ENCODE measurements at places on chromosomes 5 and 9.

DNA sequence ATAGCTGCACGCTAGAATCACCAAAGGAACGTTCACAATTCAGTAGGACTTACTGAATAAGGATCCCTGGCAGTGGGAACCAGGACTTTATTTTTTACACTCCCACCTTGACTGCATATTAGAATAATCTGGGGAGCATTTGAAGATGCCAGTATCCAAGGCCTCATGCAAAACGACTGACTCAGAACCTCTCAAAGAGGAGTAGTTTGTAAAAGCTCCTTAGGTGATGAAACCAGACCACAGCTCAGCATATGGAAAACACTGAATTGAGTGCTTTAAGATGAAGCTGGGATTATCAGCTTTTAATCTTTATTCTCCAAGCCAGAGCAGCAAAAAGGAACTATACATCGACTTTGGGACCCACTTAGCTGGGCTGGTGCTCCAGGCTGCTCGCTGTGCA is 288.3 kb downstream of the MLLT3 start:
- H3K27me3 ChIP-seq = no peaks in the 10 kb centered on the region
- no peak overlapping the region for H3K4me3 ChIP-seq
- no peaks in the 10 kb centered on the region for H3K4me1 ChIP-seq
- no peaks in the 10 kb centered on the region for H3K36me3 ChIP-seq
- DNase-seq = no peak
- H3K27ac ChIP-seq = no peak overlapping the region

- no peaks in the 10 kb centered on the region for H3K4me1 ChIP-seq
- no peaks in the 10 kb centered on the region for H3K27me3 ChIP-seq
- no peak overlapping the region for H3K4me3 ChIP-seq
- no peak for DNase-seq
- H3K27ac ChIP-seq = peak overlapping the region; percentile 43
These were observed 479.7 kb downstream of the CETN3 start for GRCh38 chr5:89929834-89930233.

DNA sequence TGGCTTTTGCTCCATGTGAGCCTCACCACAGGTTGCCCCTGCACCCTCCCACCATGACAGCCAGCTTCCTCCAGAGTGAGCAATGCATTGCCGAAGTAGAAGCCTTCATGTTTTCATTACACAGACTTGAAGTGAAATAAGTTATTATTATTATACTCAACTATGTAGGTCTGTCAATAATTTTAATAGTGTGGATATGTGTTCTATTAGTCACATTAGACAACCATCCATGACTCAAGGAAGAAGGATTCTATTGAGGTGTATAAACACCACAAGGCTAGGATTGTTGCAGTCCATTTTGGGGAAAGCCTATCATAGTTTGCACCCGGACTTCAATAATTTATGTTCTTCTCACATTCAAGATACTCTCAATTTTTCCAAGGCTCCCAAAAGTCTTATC is 369.5 kb downstream of the TAF11L14 start:
- no peak for DNase-seq
- no peak overlapping the region for H3K27ac ChIP-seq
- H3K4me3 ChIP-seq = no peak overlapping the region
- no peaks in the 10 kb centered on the region for H3K36me3 ChIP-seq
- H3K4me1 ChIP-seq = no peaks in the 10 kb centered on the region

DNA sequence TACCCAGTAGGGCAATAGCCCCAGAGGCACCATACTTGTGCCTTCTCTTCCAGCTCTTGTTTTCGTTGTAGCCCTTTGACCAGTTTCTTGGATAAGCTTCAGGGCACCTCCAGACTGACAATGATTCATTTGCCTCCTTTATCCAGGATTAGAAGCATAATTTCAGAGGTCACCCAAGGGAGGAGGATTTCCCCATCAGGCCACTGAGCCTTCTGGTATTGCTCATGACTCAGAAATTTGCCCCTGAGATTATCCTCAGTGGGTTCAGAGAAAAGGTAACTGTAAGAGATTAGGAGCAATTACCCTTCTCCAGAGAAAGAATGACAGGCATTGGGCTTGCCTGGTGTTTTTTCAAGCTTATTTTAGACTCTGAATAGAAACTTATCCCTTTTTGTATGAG is 147.9 kb downstream of the MSX2 start:
- no peaks in the 10 kb centered on the region for H3K36me3 ChIP-seq
- H3K27ac ChIP-seq = no peak overlapping the region
- H3K4me1 ChIP-seq = no peaks in the 10 kb centered on the region
- no peak overlapping the region for H3K4me3 ChIP-seq
- no peaks in the 10 kb centered on the region for H3K27me3 ChIP-seq

GRCh38 chr9:113648586-113648985 is 185.1 kb downstream of the RGS3 start:
- no peak overlapping the region for H3K27ac ChIP-seq
- DNase-seq = no peak
- H3K27me3 ChIP-seq = no peaks in the 10 kb centered on the region
- H3K36me3 ChIP-seq = no peaks in the 10 kb centered on the region

DNA sequence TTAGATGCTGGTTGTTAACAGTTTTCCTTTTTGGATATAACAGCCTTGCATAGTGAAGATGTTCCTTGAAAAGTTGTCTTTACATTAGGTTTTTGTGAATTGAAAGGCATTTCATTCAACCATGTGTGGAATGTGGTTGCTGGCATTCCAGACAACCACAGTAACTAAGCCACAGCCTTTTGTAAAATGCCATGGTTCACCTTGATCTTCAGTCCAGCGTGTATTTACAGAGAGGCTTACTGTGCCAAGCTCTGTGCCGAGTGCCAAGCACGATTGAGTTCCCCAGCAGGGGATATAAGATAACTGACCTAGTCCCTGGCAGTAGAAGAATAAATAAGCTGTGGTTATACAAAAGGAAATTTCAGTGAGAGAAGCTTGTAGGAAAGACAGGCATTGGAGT is 4.9 kb downstream of the EXOSC2 start:
- H3K4me3 ChIP-seq = no peak overlapping the region
- peaks cover 26% of the 10 kb centered on the region for H3K4me1 ChIP-seq
- H3K27me3 ChIP-seq = no peaks in the 10 kb centered on the region
- no peak for DNase-seq

DNA sequence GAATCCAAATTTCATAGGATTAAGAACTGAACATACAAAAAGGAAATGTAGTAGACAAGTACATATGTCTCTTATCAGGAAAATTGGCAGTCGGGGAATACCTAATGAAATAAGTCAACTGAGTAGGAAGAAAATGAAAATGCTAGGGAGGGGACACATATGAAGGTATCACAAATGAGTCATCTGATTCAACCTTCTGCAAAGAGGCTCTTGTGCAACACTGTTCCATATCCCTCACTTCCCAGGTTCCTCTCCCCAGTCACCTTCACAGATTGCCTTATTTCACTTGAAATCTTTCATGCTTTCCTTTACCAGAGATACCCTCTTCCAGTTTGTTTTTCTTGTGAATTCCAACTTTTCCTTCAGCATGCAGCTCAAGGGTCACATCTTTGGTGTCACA is 139.0 kb downstream of the RFX3 start:
- DNase-seq = no peak
- H3K4me3 ChIP-seq = no peak overlapping the region
- no peaks in the 10 kb centered on the region for H3K4me1 ChIP-seq
- no peaks in the 10 kb centered on the region for H3K27me3 ChIP-seq
- H3K27ac ChIP-seq = no peak overlapping the region

DNA sequence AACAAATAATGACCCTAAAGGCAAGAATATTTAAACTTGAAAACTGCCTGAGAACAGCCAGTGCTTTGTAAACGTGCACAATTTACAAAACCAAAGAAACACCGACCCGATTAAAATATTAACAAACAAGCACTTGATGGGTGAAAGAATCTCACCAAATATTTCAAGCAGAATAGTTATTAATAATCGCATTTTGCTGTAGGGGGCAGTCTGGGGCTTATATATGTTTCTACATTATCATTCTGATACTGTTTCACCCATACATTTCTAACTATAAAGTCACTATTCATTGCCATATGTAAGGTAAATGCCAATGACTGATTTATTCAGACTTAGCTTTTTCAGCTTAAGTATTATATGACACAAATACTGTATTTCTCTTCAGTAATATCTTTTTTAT is 37.7 kb downstream of the UBAP2 start:
- H3K27ac ChIP-seq = no peak overlapping the region
- no peak overlapping the region for H3K4me3 ChIP-seq
- peaks cover 30% of the 10 kb centered on the region for H3K36me3 ChIP-seq
- no peaks in the 10 kb centered on the region for H3K27me3 ChIP-seq

GRCh38 chr9:122218071-122218934 is 10.5 kb downstream of the LHX6 start:
- no peak overlapping the region for H3K4me3 ChIP-seq
- peaks cover 18% of the 10 kb centered on the region for H3K27me3 ChIP-seq
- H3K27ac ChIP-seq = no peak overlapping the region
- H3K4me1 ChIP-seq = peaks cover 30% of the 10 kb centered on the region
- H3K36me3 ChIP-seq = no peaks in the 10 kb centered on the region

GRCh38 chr9:86341007-86341491 is 13.2 kb downstream of the TUT7 start:
- peaks cover 93% of the 10 kb centered on the region for H3K36me3 ChIP-seq
- H3K27ac ChIP-seq = no peak overlapping the region
- no peak for DNase-seq
- no peaks in the 10 kb centered on the region for H3K27me3 ChIP-seq
- H3K4me3 ChIP-seq = no peak overlapping the region
- no peaks in the 10 kb centered on the region for H3K4me1 ChIP-seq

DNA sequence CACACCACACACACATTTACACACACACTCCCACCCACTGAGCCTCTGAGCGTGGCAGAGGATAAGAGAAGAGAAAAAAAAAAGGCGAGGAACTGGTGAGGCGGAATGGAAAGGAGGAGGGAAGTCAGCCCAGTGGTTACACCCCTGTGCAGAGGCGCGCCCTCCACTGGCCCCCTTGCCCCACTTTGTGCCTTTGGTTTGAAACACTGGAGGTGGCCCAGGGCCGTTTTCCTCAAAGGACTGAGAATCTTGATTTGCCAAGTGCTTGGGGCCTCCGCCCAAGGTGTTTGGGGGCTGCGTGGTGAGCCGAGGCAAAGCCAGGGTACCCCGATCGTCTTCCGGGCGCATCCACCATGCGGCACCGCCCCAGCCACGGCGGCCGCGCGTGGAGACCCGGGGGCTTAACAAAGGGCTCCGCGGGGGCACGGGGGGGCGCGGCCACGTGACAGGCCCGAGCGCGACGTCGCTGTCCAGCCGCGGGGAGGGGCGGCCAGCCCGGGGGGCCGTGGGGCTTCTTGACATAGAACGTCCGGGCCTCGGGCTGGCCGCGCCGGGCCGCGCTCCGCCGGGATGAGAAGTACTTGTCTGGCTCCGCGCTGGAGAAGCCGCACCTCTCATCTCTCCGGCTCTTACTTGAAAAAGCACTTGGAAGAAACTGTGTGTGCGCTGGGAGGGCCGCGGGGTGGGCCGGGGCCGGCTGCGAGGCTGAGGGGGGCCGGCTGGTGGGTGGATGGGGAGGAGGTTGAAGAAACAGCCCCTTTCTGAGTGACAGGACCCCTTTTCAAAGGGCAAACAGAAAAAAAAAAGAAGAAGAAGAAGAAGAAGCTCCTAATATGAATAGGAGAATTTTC is 21.0 kb downstream of the NR2F1 start:
- H3K27me3 ChIP-seq = peaks cover 37% of the 10 kb centered on the region
- DNase-seq = no peak
- peak overlapping the region; percentile 36 for H3K4me3 ChIP-seq
- H3K27ac ChIP-seq = no peak overlapping the region
- peaks cover 5% of the 10 kb centered on the region for H3K4me1 ChIP-seq

- DNase-seq = no peak
- H3K27ac ChIP-seq = peak overlapping the region; percentile 43
- no peaks in the 10 kb centered on the region for H3K27me3 ChIP-seq
- H3K36me3 ChIP-seq = peaks cover 38% of the 10 kb centered on the region
- H3K4me1 ChIP-seq = no peaks in the 10 kb centered on the region
These were observed 40.8 kb upstream of the ROPN1L start for GRCh38 chr5:10400831-10401230.

DNA sequence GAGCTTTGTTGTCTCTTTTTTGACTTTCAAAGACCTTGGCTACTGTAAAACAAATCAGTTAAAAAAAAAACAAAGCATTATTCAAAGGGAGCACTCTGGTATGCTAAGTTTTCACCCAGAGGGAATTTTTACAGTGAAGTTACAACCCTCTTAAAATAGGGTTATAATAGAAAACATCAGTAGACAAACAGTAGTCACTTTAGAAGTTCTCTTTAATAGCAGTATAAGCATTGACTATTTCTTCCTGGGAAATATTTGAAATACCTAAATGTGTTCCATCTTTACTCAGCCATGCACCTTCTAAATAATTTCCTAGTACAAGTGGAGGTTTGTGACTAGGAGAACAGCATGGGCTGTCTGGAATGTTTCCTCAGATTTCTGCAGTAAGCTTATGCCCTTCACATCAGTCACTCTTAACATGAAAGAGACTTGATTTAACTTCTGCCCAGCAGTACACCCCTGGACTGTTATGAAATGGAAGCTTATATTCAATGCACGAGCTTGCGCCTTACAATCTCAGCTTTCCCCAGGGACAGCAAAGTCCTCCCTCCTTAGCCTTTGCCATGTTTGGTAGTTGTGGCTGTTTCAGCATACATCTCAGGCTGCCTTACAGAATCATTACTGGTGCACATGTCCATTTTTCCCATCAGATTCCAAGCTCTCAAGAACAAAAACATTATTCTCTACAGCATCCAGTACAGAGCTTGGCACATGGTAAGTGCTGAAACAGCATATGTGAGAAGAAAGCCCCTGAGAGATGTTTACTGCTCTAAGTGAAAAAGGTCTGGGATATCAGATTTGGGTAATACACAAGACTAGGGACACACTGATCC is 191.5 kb downstream of the ZNF608 start:
- H3K27me3 ChIP-seq = no peaks in the 10 kb centered on the region
- no peak overlapping the region for H3K4me3 ChIP-seq
- DNase-seq = no peak
- H3K36me3 ChIP-seq = no peaks in the 10 kb centered on the region

DNA sequence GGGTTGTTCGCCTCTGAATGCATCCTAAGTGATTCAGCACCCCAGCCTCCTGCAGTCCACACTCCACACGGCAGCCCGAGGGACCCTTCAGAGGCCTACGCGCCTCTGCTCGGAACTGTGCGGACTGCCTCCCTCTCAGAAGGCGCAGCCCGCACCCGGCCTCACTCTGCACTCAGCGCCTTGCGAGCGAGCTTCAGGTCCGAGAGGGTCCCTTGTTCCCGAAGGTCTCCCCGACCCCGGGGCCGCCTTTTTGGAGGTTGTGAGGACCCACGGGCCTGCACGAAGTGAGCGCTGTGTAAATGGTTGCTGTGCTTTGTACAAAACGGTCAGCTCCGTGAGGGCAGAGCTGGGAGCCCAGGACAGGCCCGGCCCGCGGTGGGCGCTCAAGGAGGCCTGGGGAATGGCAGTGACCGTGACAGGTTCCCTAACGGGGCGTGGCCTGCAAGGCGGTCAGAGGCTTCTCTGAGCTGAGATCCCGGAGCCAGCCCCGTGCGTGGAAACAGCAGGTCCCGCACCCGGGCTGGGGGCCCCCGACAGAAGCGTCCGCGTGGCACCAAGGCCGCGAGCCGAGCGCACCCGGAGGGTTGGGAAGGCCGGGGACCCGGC is 698 bp upstream of the CACNA1B start:
- H3K4me3 ChIP-seq = no peak overlapping the region
- H3K27ac ChIP-seq = no peak overlapping the region
- no peaks in the 10 kb centered on the region for H3K4me1 ChIP-seq
- H3K27me3 ChIP-seq = peaks cover 13% of the 10 kb centered on the region
